ENCODE measurements at places on chromosomes 7 and 10. TPM values are rescaled to one million over a fixed set of nuclear protein-coding genes. Genes with fewer than 3 reads are reported as not detected.

Gene AKR1C2
- 1.0 TPM for total RNA-seq

Gene EPHA1
- 133 TPM for total RNA-seq

Gene RTKN2
- total RNA-seq: 22.1 TPM

Gene AKR1E2
- 3.5 TPM for total RNA-seq

Gene ZWINT
- total RNA-seq: 73.4 TPM

- H3K27ac ChIP-seq: no peak overlapping the region
- H3K4me1 ChIP-seq: no peaks in the 10 kb centered on the region
- no peak for DNase-seq
These were observed 6.3 kb downstream of the POLR2J start for GRCh38 chr7:102472126-102473041.

DNA sequence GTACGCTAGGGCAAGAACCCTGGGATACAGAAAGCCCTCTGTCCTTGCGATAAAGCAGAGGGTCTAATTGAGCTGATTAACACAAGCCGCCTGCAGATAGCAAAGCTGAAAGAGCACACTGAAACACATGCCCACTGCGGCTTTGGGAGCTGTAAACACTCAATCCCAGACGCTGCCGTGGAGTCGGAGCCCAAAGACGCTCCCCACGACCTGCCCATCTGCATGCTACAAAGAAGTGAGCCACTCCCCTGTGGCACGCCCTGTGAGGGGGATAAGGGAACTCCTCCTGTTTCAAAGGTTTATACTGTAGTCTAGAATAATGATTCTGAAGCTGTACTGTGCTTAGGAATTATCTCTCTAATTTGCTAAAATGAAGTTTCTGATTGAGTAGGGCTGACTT lies 985.6 kb upstream of the GHITM start:
- DNase-seq: no peak
- H3K4me3 ChIP-seq: no peak overlapping the region
- no peak overlapping the region for H3K27ac ChIP-seq
- no peaks in the 10 kb centered on the region for H3K36me3 ChIP-seq
- peaks cover 4% of the 10 kb centered on the region for H3K4me1 ChIP-seq

DNA sequence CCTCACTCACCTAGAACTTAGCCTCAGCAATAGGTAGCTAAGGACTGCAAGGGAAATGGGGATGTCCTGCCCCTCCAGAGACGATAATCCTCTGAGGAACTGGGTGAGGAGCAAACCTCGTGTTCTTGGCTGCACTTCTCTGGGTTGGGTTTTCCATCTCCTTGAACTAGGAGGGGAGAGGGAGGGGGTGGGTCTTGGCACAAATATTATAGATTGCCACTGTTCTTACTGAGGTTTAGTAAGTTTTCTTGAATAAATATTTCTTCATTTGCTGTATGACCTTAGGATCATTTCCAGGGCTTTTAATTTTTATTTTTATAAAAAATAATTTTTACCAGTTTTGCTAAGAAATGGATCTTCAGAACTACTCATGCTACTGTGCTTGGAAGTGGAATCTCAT lies 406.7 kb upstream of the FZD8 start:
- H3K4me1 ChIP-seq: no peaks in the 10 kb centered on the region
- no peaks in the 10 kb centered on the region for H3K27me3 ChIP-seq
- H3K27ac ChIP-seq: no peak overlapping the region
- H3K36me3 ChIP-seq: no peaks in the 10 kb centered on the region
- no peak for DNase-seq
- no peak overlapping the region for H3K4me3 ChIP-seq

DNA sequence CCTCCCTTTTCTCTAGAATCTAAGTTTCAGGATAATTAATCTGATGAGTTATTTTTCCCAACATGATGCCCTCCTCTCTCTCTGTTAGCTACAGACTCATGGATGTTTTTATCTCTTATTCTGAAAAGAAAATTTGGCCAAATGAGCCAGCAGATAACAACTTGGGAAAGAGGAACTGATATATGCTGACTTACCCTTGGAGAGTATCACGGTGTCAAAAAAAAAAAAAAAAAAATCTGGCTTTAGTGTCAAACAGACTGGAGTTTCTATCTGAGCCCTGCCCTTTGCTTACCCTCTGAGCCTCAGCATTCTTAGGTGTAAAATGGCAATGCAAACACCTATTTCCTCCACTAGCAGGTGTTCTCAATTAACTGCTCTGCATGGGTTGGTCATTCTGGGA lies 190.4 kb downstream of the AHR start:
- no peaks in the 10 kb centered on the region for H3K27me3 ChIP-seq
- 0 out of 2 replicates have a peak, but pooled peaks cover 2% of the 10 kb centered on the region for H3K4me1 ChIP-seq
- H3K36me3 ChIP-seq: no peaks in the 10 kb centered on the region
- no peak for DNase-seq
- no peak overlapping the region for H3K27ac ChIP-seq

GRCh38 chr7:55423277-55423711 lies 58.2 kb downstream of the LANCL2 start:
- no peaks in the 10 kb centered on the region for H3K27me3 ChIP-seq
- H3K4me3 ChIP-seq: no peak overlapping the region
- no peaks in the 10 kb centered on the region for H3K36me3 ChIP-seq
- no peak overlapping the region for H3K27ac ChIP-seq

DNA sequence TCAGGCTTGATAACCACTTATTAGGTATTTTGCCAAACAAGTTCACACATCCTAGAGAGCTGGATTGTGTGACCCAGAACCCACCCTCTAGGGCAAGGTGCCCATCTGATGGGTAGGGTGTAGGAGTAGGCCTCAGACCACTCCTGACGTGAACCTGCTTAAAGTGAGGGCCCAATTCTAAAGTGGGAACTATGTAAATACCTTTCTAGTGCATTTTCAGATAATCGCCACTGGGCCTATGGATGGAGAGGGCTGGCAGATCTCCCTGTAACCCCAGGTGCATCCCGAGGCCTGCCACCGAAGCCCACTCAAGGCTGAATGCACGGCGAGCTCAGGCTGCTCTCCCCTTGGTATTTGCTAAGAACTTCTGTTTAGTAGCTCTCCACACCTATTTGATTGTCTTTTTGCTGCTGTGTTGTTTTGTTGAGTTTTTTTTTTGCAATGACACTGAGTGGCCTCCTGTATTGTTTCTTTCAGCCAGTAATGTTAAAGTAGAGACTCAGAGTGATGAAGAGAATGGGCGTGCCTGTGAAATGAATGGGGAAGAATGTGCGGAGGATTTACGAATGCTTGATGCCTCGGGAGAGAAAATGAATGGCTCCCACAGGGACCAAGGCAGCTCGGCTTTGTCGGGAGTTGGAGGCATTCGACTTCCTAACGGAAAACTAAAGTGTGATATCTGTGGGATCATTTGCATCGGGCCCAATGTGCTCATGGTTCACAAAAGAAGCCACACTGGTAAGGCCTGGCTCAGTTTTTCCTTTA lies 71.7 kb downstream of the IKZF1 start:
- no peaks in the 10 kb centered on the region for H3K36me3 ChIP-seq
- no peak for DNase-seq
- H3K4me1 ChIP-seq: peaks cover 22% of the 10 kb centered on the region
- no peak overlapping the region for H3K27ac ChIP-seq
- no peak overlapping the region for H3K4me3 ChIP-seq
- H3K27me3 ChIP-seq: no peaks in the 10 kb centered on the region

- no peak overlapping the region for H3K4me3 ChIP-seq
- H3K27ac ChIP-seq: no peak overlapping the region
- H3K36me3 ChIP-seq: no peaks in the 10 kb centered on the region
- H3K4me1 ChIP-seq: no peaks in the 10 kb centered on the region
- H3K27me3 ChIP-seq: no peaks in the 10 kb centered on the region
These were observed 211.0 kb downstream of the WDR11 start for GRCh38 chr10:121062115-121062514.
